ENCODE measurements at places on chromosomes 13 and 19. TPM values are rescaled to one million over a fixed set of nuclear protein-coding genes. Genes with fewer than 3 reads are reported as not detected.

- H3K4me3 ChIP-seq, result no peak overlapping the region
- no peaks in the 10 kb centered on the region for H3K36me3 ChIP-seq
- no peak for DNase-seq
- H3K27ac ChIP-seq, result no peak overlapping the region
- H3K4me1 ChIP-seq, result no peaks in the 10 kb centered on the region
Observed at GRCh38 chr13:111112196-111112595, 2.9 kb upstream of the ARHGEF7 start.

GRCh38 chr19:33293255-33294057 lies 8.9 kb downstream of the CEBPA start:
- peak; percentile 56 for DNase-seq
- H3K36me3 ChIP-seq, result no peaks in the 10 kb centered on the region
- H3K4me1 ChIP-seq, result no peaks in the 10 kb centered on the region
- peak overlapping the region; percentile 50 for H3K27ac ChIP-seq

DNA sequence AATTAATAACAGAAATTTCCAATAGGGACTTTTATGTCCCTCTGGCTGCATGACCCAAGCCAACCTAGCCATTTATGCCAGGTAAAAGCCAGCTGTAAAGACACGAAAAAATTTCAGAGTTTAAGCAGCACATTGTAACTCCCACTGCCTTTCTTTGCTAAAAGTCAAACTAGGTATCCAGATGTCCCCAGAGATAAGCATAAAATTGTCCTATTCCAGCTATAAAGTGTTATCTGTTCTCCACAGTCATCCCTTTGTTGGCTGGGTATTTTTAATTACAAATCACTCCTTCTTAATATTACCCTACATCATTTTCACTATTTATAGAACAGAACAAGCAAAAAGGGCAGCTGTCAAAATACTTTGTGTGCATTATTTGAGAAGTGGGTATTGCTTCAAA lies 3.2 kb upstream of the ZNF154 start:
- no peaks in the 10 kb centered on the region for H3K36me3 ChIP-seq
- H3K4me1 ChIP-seq, result no peaks in the 10 kb centered on the region
- no peak overlapping the region for H3K27ac ChIP-seq
- H3K4me3 ChIP-seq, result no peak overlapping the region
- H3K27me3 ChIP-seq, result no peaks in the 10 kb centered on the region
- DNase-seq, result no peak

DNA sequence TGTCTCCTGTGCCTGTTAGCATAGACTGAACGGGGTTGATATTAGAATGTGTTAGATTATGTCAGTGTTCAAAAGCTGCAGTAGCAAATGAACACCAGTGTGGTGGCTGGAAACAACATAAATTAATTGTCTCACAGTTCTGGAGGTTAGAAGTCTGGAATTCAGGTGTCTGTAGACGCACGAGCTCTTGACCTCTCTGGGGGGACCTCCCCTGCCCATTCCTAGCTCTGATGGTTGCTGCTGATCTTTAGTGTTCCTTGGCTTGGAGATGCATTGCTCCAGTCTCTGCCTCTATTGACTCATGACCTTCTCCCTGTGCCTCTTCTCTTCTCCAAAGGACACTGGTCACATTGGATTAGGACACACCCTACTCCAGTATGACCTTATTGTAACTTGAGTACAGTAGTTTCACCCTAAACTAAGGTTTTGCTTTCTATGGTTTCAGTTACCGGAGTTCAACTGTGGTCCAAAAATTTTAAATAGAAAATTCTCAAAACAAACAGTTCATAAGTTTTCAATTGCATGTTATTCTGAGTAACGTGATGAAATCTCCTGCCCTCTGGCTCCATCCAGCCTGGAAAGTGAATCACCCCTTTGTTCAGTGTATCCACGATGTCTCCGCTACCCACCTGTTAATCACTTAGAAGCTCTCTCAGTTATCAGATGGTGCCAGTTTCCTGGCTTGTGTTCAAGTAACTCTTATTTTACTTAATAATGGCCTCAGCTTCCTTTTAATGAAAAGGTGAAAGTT lies 273.2 kb downstream of the MYO16 start:
- no peak overlapping the region for H3K27ac ChIP-seq
- H3K36me3 ChIP-seq, result no peaks in the 10 kb centered on the region
- no peak for DNase-seq
- H3K4me1 ChIP-seq, result no peaks in the 10 kb centered on the region

CGB1 gene
- not detected for total RNA-seq

WASF3 gene
- total RNA-seq, result 3.7 TPM

GRCh38 chr19:5445561-5446055 lies 9.6 kb upstream of the ZNRF4 start:
- H3K27me3 ChIP-seq, result no peaks in the 10 kb centered on the region
- no peak overlapping the region for H3K27ac ChIP-seq
- H3K4me3 ChIP-seq, result no peak overlapping the region

GRCh38 chr13:114131583-114132418 lies 622 bp downstream of the RASA3 start:
- no peaks in the 10 kb centered on the region for H3K36me3 ChIP-seq
- H3K4me1 ChIP-seq, result peaks cover 11% of the 10 kb centered on the region
- DNase-seq, result peak; percentile 86
- H3K4me3 ChIP-seq, result peak overlapping the region; percentile 88
- H3K27ac ChIP-seq, result no peak overlapping the region
- H3K27me3 ChIP-seq, result no peaks in the 10 kb centered on the region

- no peaks in the 10 kb centered on the region for H3K27me3 ChIP-seq
- H3K4me3 ChIP-seq, result no peak overlapping the region
- no peaks in the 10 kb centered on the region for H3K4me1 ChIP-seq
- no peak overlapping the region for H3K27ac ChIP-seq
- DNase-seq, result no peak
- H3K36me3 ChIP-seq, result no peaks in the 10 kb centered on the region
Observed at GRCh38 chr19:16227837-16228636, 30.3 kb downstream of the AP1M1 start.

INSL3 gene
- not detected for total RNA-seq

DNA sequence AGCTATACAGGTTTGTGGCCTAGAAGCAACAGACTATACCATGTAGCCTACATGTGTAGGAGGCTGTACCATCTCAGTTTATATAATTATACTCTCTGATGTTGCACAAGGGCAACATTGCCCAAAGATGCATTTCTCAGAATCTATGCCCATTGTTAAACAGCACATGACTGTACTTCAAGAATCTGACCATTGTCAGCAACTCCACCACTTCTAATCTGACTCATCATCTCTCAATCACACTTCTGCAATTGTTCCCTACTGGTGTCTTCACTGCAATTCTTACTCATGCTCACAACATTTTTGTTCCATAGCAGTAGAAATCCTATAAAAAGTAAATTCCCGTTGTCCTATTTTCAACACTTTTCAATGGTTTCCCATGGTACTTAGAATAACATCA lies 63.9 kb upstream of the ATXN8OS start:
- no peak overlapping the region for H3K4me3 ChIP-seq
- no peaks in the 10 kb centered on the region for H3K27me3 ChIP-seq
- no peaks in the 10 kb centered on the region for H3K36me3 ChIP-seq
- H3K4me1 ChIP-seq, result no peaks in the 10 kb centered on the region
